ENCODE measurements at places on chromosomes 2 and 18. TPM values are rescaled to one million over a fixed set of nuclear protein-coding genes. Genes with fewer than 3 reads are reported as not detected.

The ZNF804A gene
- total RNA-seq = not detected

The ZNF521 gene
- 57.1 TPM for total RNA-seq

- no peak for DNase-seq
Observed at GRCh38 chr2:12538138-12538694, 178.5 kb upstream of the TRIB2 start.

GRCh38 chr2:75982719-75983118, 272.0 kb upstream of the GCFC2 start:
- DNase-seq = no peak

The MAP2 gene
- 7.2 TPM for total RNA-seq

The TDRD15 gene
- not detected for total RNA-seq

The MDH1B gene
- 1.3 TPM for total RNA-seq

DNA sequence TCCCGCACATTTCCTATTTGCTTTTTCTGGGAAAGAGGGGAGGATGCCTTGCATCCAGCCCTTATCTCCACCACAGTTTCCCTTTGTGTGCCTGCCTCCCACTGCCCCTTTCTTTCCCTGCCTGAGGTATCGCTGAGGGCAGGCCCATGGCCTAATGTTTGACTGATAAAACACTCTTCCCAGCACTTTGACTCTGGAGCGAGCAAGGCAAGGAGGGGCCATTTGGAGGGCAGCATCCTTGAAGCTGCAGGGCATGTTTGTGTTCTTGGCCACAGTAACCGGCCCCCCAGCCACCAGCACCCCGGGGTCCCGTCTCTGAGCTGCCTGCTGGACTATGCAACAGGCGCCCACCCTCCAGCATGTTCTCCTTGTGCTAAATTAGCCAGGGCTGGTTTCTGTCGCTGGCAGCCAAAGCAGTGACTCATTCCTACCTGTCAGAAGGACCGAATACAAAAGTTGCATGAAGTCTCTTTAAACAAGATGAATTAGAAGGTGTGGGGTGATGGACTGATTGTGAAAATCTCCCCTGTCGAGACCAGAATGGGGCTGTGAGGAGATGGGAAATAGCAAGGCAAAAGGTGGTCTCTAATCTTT, 50.7 kb downstream of the BCL2L11 start:
- DNase-seq = peak; percentile 62

- DNase-seq = no peak
Observed at GRCh38 chr2:212733273-212733672, 194.7 kb upstream of the ERBB4 start.

The TMEM163 gene
- not detected for total RNA-seq

DNA sequence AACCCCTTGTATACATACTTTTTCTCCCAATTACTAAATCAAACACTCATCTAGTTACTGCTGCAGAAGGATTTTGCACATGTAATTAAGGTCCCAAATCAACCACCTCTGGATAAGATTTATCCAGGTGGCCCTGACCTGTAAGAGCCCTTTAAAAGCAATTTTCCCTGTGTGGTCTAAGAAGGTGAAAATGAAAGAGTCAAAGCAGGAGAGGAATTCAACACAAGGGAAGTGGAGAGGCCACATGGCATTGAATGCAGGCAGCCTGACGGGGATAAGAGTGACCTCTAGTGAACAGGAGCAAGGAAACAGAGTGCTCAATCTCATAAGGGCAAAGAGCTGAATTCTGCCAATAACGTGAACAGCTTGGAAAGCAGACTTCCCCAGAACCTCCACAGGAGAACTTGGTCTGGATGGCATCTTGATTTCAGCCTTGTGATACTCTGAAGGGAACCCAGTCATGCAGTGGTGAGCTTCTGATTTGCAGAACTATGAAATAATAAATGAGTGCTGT, 27.2 kb downstream of the PPP3R1 start:
- no peak for DNase-seq

GRCh38 chr18:12052866-12053265, 40.8 kb upstream of the ANKRD62 start:
- DNase-seq = no peak

The G6PC2 gene
- total RNA-seq = not detected

- DNase-seq = no peak
Observed at GRCh38 chr2:229446350-229446749, 175.3 kb upstream of the PID1 start.

The DYSF gene
- total RNA-seq = 68.8 TPM

The DNAJC10 gene
- total RNA-seq = 167 TPM

All from osteocyte (in vitro differentiated cells).